Left ventricle myocardium inferior (tissue), 1 donor: ENCODE measurements at places on chromosomes 6 and 20.

GRCh38 chr6:109034526-109034925 is 60.1 kb downstream of the SESN1 start:
- H3K27ac ChIP-seq: no peak overlapping the region
- no peaks in the 10 kb centered on the region for H3K27me3 ChIP-seq

- no peak for DNase-seq
- H3K27ac ChIP-seq: no peak overlapping the region
- H3K36me3 ChIP-seq: no peaks in the 10 kb centered on the region
- H3K4me3 ChIP-seq: no peak overlapping the region
Observed at GRCh38 chr6:138397128-138398122, 6.6 kb upstream of the HEBP2 start.

- no peak overlapping the region for H3K4me3 ChIP-seq
- H3K36me3 ChIP-seq: no peaks in the 10 kb centered on the region
- no peaks in the 10 kb centered on the region for H3K27me3 ChIP-seq
- no peak for DNase-seq
Observed at GRCh38 chr6:85135376-85136094, 314.3 kb upstream of the NT5E start.

DNA sequence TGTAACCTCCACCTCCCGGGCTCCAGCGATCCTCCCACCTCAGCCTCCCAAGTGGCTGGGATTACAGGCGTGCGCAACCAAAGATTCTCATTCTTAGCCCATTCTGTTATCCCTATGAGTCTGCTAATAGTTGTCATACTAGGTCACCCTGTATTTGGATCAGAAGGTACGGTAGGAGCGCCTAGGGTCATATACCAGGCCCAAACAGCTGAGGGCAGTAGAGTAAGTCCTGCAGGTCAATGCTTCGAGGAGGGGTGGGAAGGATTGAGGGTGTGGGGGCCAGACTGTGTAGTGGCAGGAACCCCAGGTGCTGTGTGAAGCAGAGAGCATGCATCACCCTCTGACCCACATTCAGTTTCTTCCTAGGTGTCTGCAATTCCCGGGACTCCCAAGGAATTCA is 22.7 kb upstream of the POU5F1 start:
- H3K27me3 ChIP-seq: no peaks in the 10 kb centered on the region
- H3K4me1 ChIP-seq: peaks cover 8% of the 10 kb centered on the region

GRCh38 chr20:13299401-13299800 is 78.3 kb downstream of the ISM1 start:
- peaks cover 10% of the 10 kb centered on the region for H3K27me3 ChIP-seq
- no peaks in the 10 kb centered on the region for H3K36me3 ChIP-seq
- H3K4me1 ChIP-seq: no peaks in the 10 kb centered on the region

GRCh38 chr20:37571033-37571432 is 43.4 kb upstream of the BLCAP start:
- DNase-seq: no peak
- no peak overlapping the region for H3K27ac ChIP-seq
- peaks cover 89% of the 10 kb centered on the region for H3K27me3 ChIP-seq
- H3K36me3 ChIP-seq: no peaks in the 10 kb centered on the region
- H3K4me1 ChIP-seq: no peaks in the 10 kb centered on the region
- no peak overlapping the region for H3K4me3 ChIP-seq

DNA sequence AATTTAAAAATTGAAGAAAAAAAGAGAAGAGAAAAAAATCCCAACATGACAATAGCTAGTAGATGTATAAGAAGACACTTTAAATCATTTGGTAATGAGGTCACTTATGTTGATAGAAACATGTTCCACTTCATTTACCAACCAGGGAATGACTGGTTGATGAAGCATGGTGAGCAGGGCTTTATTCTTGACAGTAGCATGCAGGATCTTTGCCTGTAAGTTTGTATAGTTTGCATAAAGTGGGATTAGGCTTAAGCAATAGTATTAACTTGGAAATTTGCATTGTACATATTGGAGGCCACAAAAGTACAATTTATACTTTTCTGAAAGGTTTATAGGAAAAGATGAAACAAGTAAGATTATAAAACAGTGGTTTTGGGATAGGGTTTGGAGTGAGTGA is 67.0 kb downstream of the NOX3 start:
- no peak overlapping the region for H3K4me3 ChIP-seq
- H3K27me3 ChIP-seq: no peaks in the 10 kb centered on the region
- DNase-seq: no peak
- no peaks in the 10 kb centered on the region for H3K36me3 ChIP-seq

DNA sequence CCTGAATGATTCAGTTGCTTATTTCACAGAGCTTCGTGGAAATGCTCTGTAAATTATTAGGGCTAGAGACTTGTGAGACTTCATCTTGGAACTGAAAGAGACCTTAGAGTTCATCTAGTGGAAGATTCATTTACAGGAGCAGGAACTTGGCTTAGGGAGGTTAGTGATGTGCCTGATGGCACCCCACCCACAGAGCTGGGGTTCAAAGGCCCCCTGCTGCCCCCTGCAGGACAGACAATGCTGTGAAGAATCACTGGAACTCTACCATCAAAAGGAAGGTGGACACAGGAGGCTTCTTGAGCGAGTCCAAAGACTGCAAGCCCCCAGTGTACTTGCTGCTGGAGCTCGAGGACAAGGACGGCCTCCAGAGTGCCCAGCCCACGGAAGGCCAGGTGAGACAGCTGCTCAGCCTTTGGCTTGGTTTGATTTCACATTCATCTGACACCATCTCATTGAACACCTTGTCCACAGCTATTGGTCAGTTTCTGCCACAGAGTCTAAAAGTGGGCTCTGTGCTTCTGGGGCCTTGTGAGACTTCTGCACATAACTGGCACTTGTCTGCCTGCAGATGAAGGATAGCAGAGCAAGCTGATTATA is 25.1 kb downstream of the MYBL2 start:
- H3K36me3 ChIP-seq: no peaks in the 10 kb centered on the region
- DNase-seq: no peak
- no peak overlapping the region for H3K4me3 ChIP-seq
- H3K27me3 ChIP-seq: no peaks in the 10 kb centered on the region

- no peak overlapping the region for H3K4me3 ChIP-seq
- H3K27me3 ChIP-seq: peaks cover 22% of the 10 kb centered on the region
- no peak for DNase-seq
Observed at GRCh38 chr20:32539026-32539816, 45.9 kb downstream of the NOL4L start.

DNA sequence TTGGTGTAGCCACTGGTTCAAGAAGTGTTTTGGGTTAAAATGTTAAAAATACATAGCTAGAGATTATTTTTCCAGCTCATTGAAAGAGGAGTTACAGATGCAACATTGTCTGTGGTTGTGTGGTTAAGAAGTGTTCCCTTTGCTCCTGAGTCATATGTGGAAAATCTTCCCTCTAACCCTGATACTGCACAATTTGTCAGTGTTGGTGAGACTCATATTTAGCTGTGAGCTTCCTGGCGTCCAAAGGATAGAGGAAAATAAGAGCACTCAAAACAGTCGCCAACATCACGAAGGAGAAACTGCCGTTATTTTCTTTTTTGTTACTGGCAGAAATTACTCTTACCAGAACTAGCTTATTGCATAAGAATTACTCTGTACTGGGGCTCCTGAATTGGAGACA is 250.4 kb downstream of the CDH4 start:
- H3K27me3 ChIP-seq: peaks cover 57% of the 10 kb centered on the region
- H3K4me1 ChIP-seq: peaks cover 7% of the 10 kb centered on the region
- no peak overlapping the region for H3K4me3 ChIP-seq
- H3K36me3 ChIP-seq: no peaks in the 10 kb centered on the region

DNA sequence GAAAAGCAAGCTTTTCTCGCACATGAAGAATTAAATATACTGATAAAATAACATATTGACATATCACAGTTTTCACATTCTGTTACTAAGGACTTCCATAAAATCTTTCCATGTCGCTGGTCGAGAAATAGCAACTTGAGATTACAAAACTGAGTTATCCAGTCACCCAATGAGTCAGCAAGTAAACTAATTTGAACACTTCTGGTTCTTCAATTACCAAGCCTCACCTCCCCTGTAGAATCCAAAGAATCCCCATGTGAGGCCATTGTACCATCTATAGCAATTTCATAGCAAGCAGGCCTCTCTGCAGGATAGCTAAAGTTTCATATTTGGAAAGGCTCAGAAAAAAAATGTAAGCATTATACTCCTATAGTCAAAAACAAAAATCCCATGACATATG is 87.3 kb downstream of the PKHD1 start:
- H3K4me1 ChIP-seq: no peaks in the 10 kb centered on the region
- no peak overlapping the region for H3K4me3 ChIP-seq
- H3K27me3 ChIP-seq: peaks cover 6% of the 10 kb centered on the region
- DNase-seq: no peak

- no peak overlapping the region for H3K4me3 ChIP-seq
- no peak for DNase-seq
- H3K4me1 ChIP-seq: no peaks in the 10 kb centered on the region
- H3K27me3 ChIP-seq: no peaks in the 10 kb centered on the region
- no peak overlapping the region for H3K27ac ChIP-seq
Observed at GRCh38 chr20:48886194-48886593, 35.3 kb upstream of the ARFGEF2 start.

DNA sequence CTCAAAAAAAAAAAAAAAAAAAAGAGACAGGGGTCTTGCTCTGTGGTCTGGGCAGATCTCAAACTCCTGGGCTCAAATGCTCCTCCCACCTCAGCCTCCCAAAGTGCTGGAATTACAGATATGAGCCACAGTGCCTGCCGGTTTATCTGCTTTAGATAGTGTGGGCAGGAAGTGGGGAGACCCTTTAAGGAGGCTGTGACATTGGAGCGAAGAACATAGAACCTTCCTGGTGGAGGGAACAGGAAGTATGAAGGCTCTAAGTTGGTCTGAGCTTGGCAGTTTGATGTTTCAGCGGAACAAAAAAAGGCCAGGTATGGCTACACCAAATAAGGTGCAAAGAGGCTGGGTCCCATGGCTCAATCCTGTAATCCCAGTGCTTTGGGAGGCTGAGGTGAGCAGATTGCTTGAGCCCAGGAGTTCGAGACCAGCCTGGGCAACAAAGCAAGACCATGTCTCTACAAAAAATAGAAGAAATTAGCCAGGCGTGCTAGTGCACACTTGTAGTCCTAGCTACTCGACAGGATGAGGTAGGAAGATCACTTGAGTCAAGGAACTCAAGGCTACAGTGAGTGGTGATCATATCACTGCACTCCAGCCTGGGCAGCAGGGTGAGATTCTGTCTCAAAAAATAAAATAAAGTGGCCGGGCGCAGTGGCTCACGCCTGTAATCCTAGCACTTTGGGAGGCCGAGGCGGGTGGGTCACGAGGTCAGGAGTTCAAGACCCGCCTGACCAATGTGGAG is 8.7 kb upstream of the ZMYND8 start:
- no peak overlapping the region for H3K4me3 ChIP-seq
- H3K36me3 ChIP-seq: no peaks in the 10 kb centered on the region
- no peaks in the 10 kb centered on the region for H3K27me3 ChIP-seq
- no peak for DNase-seq

DNA sequence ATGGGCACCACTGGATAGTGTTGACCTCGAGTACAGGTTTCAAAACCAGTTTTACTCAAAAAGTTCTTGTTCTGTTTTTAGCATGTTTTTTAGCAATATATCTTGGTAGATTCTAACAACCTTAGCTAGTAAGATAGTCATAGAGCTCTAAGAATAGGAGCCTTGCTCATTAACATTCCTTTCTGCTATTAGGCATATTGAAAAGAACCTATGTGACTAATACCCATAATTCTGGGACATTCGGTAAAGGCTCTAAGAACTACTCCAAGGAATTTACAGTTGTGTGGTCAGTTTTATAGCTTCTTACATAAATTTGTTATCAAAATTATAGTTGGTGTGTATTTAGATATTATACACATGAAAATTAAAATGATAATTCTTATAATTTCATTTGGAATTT is 11.6 kb downstream of the SLC9A8 start:
- peaks cover 53% of the 10 kb centered on the region for H3K36me3 ChIP-seq
- no peak for DNase-seq
- H3K4me3 ChIP-seq: no peak overlapping the region
- H3K27me3 ChIP-seq: no peaks in the 10 kb centered on the region
- H3K27ac ChIP-seq: no peak overlapping the region
- H3K4me1 ChIP-seq: peaks cover 13% of the 10 kb centered on the region

DNA sequence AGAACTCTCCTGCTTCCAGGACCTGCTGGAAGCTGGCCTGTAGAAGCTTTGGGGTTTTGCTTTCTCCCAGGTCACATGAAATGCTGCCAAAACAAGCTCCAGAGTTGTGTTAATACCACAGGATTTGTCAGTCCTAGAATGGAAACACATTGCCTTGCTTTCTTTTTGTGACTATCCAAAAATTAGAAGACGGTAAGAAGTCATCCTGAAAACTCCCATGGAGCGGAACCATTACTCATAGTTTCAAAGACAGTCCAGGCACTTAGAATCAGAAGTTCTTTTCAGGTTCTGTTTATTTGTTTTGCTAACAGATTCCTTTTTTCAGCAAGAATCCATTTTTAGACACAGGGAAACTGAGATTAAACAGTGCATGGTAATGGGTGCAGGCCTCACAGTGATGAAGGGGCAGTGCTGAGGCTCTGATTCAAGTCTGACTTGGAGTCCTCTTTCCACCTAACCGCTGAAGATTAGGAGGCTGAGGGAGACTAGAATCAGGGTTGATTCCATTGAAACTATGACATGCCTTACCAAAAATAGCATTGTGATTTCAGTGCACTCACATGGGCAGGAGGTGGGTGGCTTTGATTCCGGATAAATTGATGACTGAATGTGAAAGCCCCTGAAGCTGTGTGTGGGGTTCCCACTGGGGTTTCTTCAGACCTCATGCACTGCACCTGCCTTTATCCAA is 72.2 kb upstream of the NAA20 start:
- H3K27ac ChIP-seq: peak overlapping the region; percentile 78
- peaks cover 38% of the 10 kb centered on the region for H3K36me3 ChIP-seq
- peak overlapping the region; percentile 16 for H3K4me3 ChIP-seq
- no peaks in the 10 kb centered on the region for H3K27me3 ChIP-seq
- DNase-seq: no peak
- H3K4me1 ChIP-seq: peaks cover 86% of the 10 kb centered on the region

DNA sequence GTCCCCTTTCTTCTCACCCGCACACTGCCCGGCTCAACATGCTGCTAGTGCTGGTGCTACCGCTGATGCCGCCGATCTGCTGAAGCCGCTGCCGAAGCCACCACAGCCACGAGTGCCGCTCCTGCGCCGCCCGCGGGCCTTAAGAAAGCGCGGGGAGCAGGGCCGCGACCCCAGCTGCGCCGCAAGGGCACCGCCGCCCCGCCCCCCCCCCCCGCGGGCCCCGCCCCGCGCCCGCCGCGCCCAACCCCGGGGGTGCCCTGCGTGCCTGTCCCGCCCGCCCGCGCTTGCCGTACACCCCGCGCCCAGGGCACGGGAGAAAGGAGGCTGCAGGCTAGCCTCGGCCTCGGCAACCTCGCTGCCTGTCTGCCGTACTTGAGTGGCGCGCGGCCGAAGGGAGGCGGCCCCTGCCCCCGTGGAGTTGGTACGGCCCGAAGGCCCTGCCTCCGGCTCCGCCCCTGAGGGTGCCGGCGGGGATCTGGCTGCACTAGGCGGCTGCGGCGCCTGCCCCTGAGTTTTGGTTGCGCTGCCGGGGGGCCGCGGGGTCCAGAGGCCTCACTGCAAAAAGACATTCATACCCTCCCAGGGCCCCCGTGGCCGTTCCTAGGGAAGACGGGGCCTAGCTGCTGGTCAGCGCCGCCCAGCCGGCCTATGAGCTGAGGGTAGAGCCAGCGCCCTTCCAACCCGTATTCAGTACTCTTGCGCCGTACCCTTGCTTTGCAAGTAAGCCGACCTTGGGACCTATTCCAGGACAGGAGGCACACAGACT is at the start of gene SOD2:
Gene SOD2 (minus strand): TSS at position 114 of the 766 bp plus-strand sequence. CDS start 74 bp downstream, at position 40.
- peak; percentile 87 for DNase-seq
- peak within 1 kb of the TSS; percentile 99 for H3K4me3 ChIP-seq
- peak within 1 kb of the TSS; percentile 100 for H3K27ac ChIP-seq
- peaks cover 69% of the 10 kb centered on the region for H3K4me1 ChIP-seq
